ENCODE measurements at places on chromosomes 2 and 18. TPM values are rescaled to one million over a fixed set of nuclear protein-coding genes. Genes with fewer than 3 reads are reported as not detected.

DNA sequence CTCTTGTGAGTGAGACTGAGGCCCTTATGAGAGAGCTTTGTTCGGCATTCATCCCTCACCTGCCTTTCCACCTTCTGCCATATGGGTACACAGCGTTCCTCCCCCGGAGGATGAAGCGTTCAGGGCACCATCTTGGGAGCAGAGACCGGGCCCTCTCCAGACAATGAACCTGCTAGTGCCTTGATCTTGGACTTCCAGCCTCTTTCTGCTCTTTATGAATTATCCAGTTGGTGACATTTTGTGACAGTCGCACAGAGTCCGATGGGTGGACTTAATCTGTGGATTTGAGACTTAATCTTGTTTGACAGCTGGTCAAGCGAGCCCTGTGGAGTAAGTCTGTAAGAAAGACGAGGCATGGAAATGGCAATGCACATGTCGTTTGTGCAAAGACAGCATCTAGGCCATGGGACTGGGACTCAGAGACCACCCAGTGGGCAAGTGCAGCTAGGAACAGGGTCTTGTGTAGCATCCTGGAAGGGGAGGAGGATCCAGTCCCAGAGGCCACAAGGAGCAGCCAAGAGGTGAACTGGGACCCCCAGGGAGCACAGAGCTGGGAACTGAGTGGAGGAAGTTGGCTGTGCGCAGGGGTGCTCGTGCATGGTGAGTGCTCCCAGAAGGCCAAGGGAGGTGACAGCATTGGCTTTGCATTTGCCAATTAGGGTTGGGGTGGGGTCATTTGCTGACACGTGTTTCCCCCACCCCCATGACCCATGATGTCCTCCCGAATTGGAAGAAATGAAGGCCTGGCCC lies 69.5 kb upstream of the HDAC4 start:
- no peak for DNase-seq
- no peak overlapping the region for H3K27ac ChIP-seq
- no peaks in the 10 kb centered on the region for H3K36me3 ChIP-seq
- H3K27me3 ChIP-seq, result peaks cover 2% of the 10 kb centered on the region

GRCh38 chr2:180676520-180677025 lies 303.8 kb upstream of the UBE2E3 start:
- DNase-seq, result no peak
- H3K27me3 ChIP-seq, result peaks cover 7% of the 10 kb centered on the region
- no peak overlapping the region for H3K27ac ChIP-seq
- H3K36me3 ChIP-seq, result no peaks in the 10 kb centered on the region
- H3K4me3 ChIP-seq, result no peak overlapping the region
- H3K4me1 ChIP-seq, result no peaks in the 10 kb centered on the region

GRCh38 chr2:238843476-238843875 lies 4.4 kb upstream of the TWIST2 start:
- DNase-seq, result no peak
- no peak overlapping the region for H3K27ac ChIP-seq
- peaks cover 38% of the 10 kb centered on the region for H3K27me3 ChIP-seq
- no peak overlapping the region for H3K4me3 ChIP-seq
- no peaks in the 10 kb centered on the region for H3K36me3 ChIP-seq

GRCh38 chr2:151381266-151381665 lies 23.9 kb downstream of the TNFAIP6 start:
- no peak overlapping the region for H3K27ac ChIP-seq
- DNase-seq, result no peak
- no peaks in the 10 kb centered on the region for H3K27me3 ChIP-seq
- H3K4me3 ChIP-seq, result no peak overlapping the region
- H3K36me3 ChIP-seq, result no peaks in the 10 kb centered on the region

- H3K4me3 ChIP-seq, result no peak overlapping the region
- H3K27me3 ChIP-seq, result no peaks in the 10 kb centered on the region
- no peaks in the 10 kb centered on the region for H3K36me3 ChIP-seq
- H3K4me1 ChIP-seq, result no peaks in the 10 kb centered on the region
- no peak for DNase-seq
Observed at GRCh38 chr2:212032536-212033219, 505.9 kb downstream of the ERBB4 start.

DNA sequence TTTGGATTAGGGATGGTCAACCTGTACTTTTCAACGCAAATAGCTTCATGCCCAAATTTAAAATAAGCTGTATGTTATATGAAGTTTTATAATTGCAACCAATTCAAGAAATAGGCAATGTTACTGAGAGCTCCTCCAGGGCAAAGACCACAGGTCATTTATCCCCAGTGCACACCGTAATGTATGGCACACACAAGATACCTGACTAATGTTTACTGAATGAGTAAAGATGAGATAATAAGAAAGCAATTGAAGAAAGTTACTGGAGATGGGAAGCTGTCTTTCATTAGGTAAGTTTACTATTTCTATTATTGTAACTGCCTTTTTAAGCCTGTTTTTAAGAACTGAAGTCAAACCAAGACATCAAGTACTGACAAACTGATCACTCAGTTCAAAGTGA lies 184.5 kb upstream of the VRK2 start:
- no peak overlapping the region for H3K27ac ChIP-seq
- no peak for DNase-seq
- no peaks in the 10 kb centered on the region for H3K27me3 ChIP-seq
- H3K36me3 ChIP-seq, result no peaks in the 10 kb centered on the region

DNA sequence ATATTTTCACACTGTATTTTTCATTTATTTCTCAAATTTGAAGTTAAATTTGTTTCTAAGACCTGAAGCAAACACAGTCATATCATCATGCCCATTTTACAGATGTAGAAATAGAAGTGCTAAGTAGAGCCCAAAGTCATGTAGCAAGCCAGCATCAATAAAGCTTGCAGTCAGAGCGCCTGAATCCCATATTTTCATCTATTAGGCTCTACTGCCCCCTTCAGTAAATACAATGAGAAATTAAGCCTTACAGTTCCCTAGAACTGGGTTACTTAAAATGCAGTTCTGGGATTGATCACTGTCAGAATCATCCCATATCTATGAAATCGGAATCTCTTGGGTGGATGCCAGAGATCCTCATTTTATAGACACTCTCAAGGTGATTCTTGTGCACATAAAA lies 419.9 kb downstream of the TGIF1 start:
- H3K27ac ChIP-seq, result no peak overlapping the region
- H3K27me3 ChIP-seq, result peaks cover 12% of the 10 kb centered on the region
- H3K4me1 ChIP-seq, result no peaks in the 10 kb centered on the region
- H3K4me3 ChIP-seq, result no peak overlapping the region

GRCh38 chr2:10438688-10439087 lies 9.4 kb downstream of the ODC1 start:
- H3K4me3 ChIP-seq, result no peak overlapping the region
- H3K27me3 ChIP-seq, result no peaks in the 10 kb centered on the region
- H3K27ac ChIP-seq, result no peak overlapping the region
- H3K36me3 ChIP-seq, result peaks cover 35% of the 10 kb centered on the region
- peaks cover 5% of the 10 kb centered on the region for H3K4me1 ChIP-seq
- no peak for DNase-seq

DNA sequence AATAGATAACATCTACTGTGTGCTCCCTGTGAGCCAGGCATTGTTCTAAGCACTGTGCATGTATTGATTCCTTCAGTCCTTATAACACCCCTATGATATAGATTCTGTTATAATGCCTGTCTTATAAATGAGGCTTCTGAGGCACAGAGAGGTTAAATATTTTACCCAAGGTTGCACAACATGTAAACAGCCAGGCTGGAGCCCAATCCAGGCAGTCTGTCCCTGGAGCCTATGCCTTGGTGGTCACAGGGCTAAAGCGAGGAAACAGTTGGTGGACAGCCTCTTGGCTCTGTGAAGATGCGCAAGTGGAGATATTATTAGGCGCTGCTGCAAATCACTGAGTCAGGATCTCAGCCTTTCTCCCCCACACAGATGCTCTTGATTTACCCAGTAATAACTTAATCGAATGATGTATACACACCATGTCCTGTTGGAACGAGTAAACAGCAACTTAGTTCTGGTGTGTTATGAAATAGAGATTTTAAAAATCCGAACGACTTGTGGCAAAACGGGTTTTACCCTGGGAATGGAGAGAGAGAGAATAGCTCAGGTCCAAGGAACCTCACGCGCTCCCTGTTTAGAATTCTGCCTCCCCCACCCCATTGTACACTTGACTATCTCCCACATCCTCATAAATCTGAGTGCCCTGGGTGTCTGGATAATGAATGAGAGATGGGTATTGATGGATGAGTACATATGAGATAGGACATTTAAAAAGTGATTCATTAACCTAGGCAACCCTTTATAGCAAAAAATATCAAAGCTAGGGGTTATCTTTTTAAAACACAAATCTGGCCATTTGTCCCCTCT lies 231.9 kb downstream of the BCL2 start:
- no peak overlapping the region for H3K4me3 ChIP-seq
- H3K27me3 ChIP-seq, result peaks cover 25% of the 10 kb centered on the region
- no peak for DNase-seq
- no peak overlapping the region for H3K27ac ChIP-seq
- no peaks in the 10 kb centered on the region for H3K36me3 ChIP-seq

GRCh38 chr2:1686784-1687105 lies 57.6 kb downstream of the PXDN start:
- no peak for DNase-seq
- H3K4me3 ChIP-seq, result no peak overlapping the region
- no peak overlapping the region for H3K27ac ChIP-seq
- H3K27me3 ChIP-seq, result no peaks in the 10 kb centered on the region

GRCh38 chr2:234764372-234764771 lies 187.4 kb upstream of the SH3BP4 start:
- no peaks in the 10 kb centered on the region for H3K27me3 ChIP-seq
- H3K4me1 ChIP-seq, result no peaks in the 10 kb centered on the region
- no peak overlapping the region for H3K4me3 ChIP-seq
- no peak for DNase-seq
- H3K36me3 ChIP-seq, result no peaks in the 10 kb centered on the region
- no peak overlapping the region for H3K27ac ChIP-seq

DNA sequence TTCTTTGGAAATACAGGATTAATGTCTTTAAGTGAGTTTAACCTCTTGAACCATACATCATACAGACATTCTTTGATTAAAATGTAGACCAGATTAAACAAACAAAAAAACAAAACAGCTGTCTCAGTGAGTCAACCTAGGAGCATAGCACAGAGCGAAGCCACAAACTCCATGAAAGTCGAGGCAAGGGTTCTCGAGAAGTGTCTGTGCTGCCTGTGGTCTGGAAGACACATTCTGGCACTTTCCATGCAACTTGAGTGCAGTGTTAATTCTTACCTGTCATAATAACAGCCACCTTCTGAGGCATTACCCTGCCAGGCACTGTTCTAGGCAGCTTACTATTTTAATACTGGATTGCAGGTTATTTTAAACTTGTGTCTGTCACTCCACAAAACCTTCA lies 435.5 kb upstream of the MMADHC start:
- no peaks in the 10 kb centered on the region for H3K4me1 ChIP-seq
- no peak overlapping the region for H3K4me3 ChIP-seq
- H3K27ac ChIP-seq, result no peak overlapping the region
- no peaks in the 10 kb centered on the region for H3K36me3 ChIP-seq

DNA sequence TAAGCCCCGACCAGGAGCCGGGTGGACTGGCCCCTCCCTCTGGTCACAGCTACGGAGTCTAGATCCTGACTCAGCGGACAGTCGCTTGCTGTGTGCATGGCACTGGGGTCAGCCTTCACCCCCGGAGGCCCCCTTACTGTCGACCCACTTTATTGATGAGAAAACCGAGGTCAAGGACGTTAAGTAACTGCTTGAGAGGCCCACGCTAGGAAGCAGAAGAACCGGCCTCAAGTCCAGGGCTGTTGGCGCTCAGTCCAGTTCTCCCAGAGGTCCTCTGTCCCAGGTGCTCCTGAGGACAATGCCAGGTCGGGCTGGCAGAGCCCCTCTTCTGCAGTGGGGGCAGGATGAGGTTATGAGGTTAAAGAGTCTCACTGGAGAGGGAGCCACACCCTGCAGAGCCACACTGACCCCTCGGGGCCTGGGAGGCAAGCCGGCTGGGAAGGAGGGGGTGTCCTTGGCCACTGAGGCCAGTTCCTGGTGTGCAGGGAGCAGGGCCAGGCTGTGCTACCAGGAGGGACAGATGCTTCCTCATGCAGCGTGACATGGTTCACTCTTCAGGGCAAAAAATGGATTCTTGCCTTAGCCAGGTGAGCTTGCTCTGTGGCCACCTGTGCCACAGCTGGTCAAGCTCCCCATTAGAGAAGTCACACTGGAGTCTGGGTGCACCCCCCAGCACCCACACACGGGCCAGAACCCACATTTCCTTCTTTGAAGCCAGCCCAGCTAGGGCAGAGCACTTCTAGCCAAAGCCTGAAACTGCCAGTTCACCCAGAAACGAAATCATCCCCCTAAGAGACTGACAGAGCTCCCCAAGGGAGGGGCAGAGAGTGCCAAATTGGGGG lies 47.3 kb upstream of the HPCAL1 start:
- DNase-seq, result no peak
- H3K4me3 ChIP-seq, result no peak overlapping the region
- H3K27ac ChIP-seq, result no peak overlapping the region
- H3K4me1 ChIP-seq, result peaks cover 10% of the 10 kb centered on the region
- no peaks in the 10 kb centered on the region for H3K36me3 ChIP-seq
- H3K27me3 ChIP-seq, result peaks cover 8% of the 10 kb centered on the region

DNA sequence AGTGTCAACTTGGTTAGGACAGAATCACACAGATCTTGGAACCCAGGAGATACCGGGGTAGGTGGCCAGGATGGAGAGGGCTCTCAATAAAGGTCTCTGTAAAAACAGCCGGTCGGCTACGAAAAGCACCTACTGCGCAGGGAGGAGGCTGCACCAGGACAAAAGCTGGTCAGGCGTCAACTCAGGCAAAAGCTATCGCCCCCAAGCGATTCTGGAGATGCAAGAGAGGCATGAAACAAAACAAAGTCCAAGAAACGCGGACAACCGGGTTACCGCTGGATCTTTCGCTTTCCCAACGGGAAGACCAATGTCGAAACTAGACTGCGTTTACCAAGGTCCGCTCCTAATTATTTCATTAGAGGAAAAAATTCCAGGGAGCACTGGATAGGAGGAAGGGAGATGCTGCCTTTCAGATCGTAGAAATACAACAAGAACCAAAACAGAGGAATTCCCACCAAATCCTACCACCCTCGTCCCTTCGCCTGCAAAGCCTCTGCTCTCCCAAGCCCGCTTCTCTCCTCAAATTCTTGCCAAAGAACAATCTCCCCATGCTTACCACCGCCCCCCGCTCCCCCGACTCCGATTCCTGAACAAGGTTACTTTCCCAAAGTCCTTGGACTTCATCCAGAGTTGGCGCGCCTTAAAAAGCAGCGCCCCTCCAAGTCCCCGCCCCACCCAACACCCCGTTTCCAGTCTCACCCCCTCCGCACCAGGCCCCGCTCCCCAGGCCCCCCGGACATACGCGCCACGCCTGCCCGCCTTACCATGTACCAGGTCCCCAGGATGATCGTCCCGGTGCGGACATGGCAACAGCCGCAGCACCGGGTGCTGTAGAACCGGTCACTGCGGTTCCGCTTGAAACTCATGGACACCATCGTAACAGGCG lies 539 bp downstream of the LAPTM4A start:
- H3K27me3 ChIP-seq, result peaks cover 9% of the 10 kb centered on the region
- peaks cover 2% of the 10 kb centered on the region for H3K36me3 ChIP-seq
- peak; percentile 55 for DNase-seq
- H3K4me1 ChIP-seq, result peaks cover 24% of the 10 kb centered on the region
- H3K4me3 ChIP-seq, result no peak overlapping the region

- H3K27ac ChIP-seq, result no peak overlapping the region
- no peak overlapping the region for H3K4me3 ChIP-seq
- no peak for DNase-seq
- no peaks in the 10 kb centered on the region for H3K27me3 ChIP-seq
- H3K36me3 ChIP-seq, result no peaks in the 10 kb centered on the region
Observed at GRCh38 chr2:44708661-44709000, 232.9 kb upstream of the SIX3 start.

ACMSD gene
- total RNA-seq, result not detected

SETBP1 gene
- 8.4 TPM for total RNA-seq

NLRC4 gene
- total RNA-seq, result not detected

TOGARAM2 gene
- 10.5 TPM for total RNA-seq

ANKRD30B gene
- not detected for total RNA-seq

RSAD2 gene
- total RNA-seq, result 72.4 TPM

STPG4 gene
- 0.21 TPM for total RNA-seq
